COR-L47 (cell line): ENCODE measurements at places on chromosomes 5 and 9.

GRCh38 chr9:77825361-77825760 lies 177.2 kb upstream of the GNA14 start:
- no peak for DNase-seq

DNA sequence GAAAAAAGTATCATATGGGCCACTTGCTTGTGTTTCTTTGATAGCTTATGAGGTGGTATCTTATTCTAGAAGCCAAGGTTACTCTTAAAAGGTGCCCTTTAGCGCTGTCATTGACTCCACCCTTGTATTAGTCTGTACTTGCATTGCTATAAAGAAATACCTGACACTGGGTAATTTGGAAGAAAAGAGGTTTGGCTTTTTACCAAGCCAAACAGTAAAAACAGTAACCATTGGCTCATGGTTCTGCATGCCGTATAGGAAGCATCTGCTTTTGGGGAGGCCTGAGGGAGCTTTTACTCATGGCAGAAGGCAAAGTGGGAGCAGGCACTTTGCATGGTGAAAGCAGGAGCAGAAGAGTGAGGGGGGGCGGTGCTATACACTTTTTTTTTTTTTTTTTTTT lies 87.4 kb downstream of the TEK start:
- no peak for DNase-seq

- no peak for DNase-seq
These were observed 53.1 kb downstream of the MRPL36 start for GRCh38 chr5:1746371-1747078.

GRCh38 chr9:123584202-123585176 lies 228.5 kb downstream of the CRB2 start:
- no peak for DNase-seq

GRCh38 chr5:143215690-143216089 lies 187.8 kb downstream of the NR3C1 start:
- no peak for DNase-seq

DNA sequence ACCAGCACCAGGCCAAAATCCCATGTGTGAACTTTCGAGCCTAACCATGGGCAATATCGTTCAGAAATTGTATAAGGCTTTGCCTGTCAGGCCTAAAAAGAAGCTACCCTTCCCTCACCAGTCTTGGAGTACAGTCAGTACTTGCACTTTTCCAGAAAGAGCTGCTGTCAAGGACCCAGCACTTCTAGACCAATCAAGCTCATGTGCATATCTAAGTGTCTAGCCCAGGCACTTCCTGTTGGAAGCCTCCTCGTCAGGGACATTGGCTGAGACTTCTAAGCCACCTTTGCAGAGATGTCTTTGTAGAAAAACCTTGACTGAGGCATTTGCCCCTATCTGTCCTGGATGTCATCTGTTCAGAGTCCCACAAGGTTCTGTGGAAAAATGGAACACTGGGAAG lies 1930.5 kb downstream of the EFNA5 start:
- DNase-seq = no peak

DNA sequence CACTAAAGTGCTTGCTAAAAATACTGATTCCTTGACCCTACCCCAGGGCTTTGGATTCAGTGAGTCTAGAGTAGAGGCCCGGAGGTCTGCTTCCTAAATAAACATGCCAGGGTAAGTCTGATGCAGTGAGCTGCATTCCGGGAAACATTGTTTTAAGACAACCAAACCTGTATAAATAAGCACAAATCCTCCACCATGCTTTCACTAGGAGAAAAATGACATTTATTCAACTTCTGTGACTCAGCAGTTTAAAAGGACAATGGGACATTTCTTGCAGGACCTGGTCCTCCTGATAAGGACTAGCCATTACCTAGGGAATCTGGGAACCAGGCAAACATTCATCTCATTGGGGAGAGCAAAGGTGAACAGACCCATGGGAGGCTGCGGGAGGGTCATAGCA lies 335.3 kb downstream of the MLLT3 start:
- no peak for DNase-seq

DNA sequence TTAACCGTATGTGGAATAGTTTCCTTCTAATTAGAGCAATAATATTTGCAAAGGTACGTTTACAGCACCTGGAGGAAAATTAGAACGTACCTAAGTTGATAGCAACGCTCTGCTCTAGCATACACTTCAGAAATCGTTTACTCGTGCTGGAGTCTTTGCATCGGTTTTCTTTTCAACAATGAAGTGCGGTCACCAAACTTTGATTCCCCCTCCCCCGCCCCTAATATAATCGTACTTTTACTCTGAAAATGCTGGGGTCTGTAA lies 506 bp downstream of the ADAMTS19 start:
- DNase-seq = no peak

GRCh38 chr9:108634672-108635462 lies 220.9 kb downstream of the ACTL7B start:
- no peak for DNase-seq

GRCh38 chr5:88674356-88675167 lies 208.4 kb downstream of the MEF2C start:
- DNase-seq = peak; percentile 69

GRCh38 chr5:10599113-10599512 lies 35.2 kb downstream of the ANKRD33B start:
- no peak for DNase-seq

GRCh38 chr5:18761801-18762200 lies 1127.5 kb downstream of the TAF11L14 start:
- no peak for DNase-seq

GRCh38 chr5:41508696-41509398 lies 1.6 kb downstream of the PLCXD3 start:
- no peak for DNase-seq

GRCh38 chr9:15522130-15522755 lies 11.5 kb upstream of the PSIP1 start:
- DNase-seq = no peak
